Fibroblast of lung (primary cell): ENCODE measurements at places on chromosomes 6 and 20. TPM values are rescaled to one million over a fixed set of nuclear protein-coding genes. Genes with fewer than 3 reads are reported as not detected.

Gene PTPRT
- not detected in 2 replicates for total RNA-seq

Gene KDM1B
- 19.5 and 26.1 TPM in 2 replicates for total RNA-seq

Gene EIF2S2
- 127 and 140 TPM in 2 replicates for total RNA-seq

Gene SYCP2
- 0.51 and 1.2 TPM in 2 replicates for total RNA-seq

Gene TP53TG5
- total RNA-seq = under 0.01 TPM in 1 of 2 replicates, not detected in the other

Gene SLCO4A1
- total RNA-seq = 0.26 and 0.50 TPM in 2 replicates

Gene STMND1
- not detected in 2 replicates for total RNA-seq

Gene PKIB
- total RNA-seq = 0.51 and 1.3 TPM in 2 replicates

Gene KHDC1
- 5.1 and 5.6 TPM in 2 replicates for total RNA-seq

Gene FOXS1
- total RNA-seq = under 0.01 TPM in 1 of 2 replicates, not detected in the other

Gene PACRG
- 0.26 and 0.66 TPM in 2 replicates for total RNA-seq

Gene NMBR
- total RNA-seq = under 0.01 TPM in 1 of 2 replicates, not detected in the other

Gene SLC13A3
- 4.1 and 5.6 TPM in 2 replicates for total RNA-seq

Gene TTK
- total RNA-seq = 0.51 and 6.1 TPM in 2 replicates

Gene IMPG1
- total RNA-seq = not detected in 2 replicates

Gene PTCHD4
- 4.4 and 5.8 TPM in 2 replicates for total RNA-seq
